ENCODE measurements at places on chromosomes 11 and 22. TPM values are rescaled to one million over a fixed set of nuclear protein-coding genes. Genes with fewer than 3 reads are reported as not detected.

The KRTAP5-9 gene
- total RNA-seq, result not detected

- no peak for DNase-seq
Observed at GRCh38 chr11:99513368-99513767, 492.6 kb downstream of the CNTN5 start.

GRCh38 chr11:116596346-116597260 lies 176.2 kb downstream of the BUD13 start:
- DNase-seq, result no peak

- no peak for DNase-seq
Observed at GRCh38 chr22:40189997-40190396, 12.3 kb downstream of the TNRC6B start.

DNA sequence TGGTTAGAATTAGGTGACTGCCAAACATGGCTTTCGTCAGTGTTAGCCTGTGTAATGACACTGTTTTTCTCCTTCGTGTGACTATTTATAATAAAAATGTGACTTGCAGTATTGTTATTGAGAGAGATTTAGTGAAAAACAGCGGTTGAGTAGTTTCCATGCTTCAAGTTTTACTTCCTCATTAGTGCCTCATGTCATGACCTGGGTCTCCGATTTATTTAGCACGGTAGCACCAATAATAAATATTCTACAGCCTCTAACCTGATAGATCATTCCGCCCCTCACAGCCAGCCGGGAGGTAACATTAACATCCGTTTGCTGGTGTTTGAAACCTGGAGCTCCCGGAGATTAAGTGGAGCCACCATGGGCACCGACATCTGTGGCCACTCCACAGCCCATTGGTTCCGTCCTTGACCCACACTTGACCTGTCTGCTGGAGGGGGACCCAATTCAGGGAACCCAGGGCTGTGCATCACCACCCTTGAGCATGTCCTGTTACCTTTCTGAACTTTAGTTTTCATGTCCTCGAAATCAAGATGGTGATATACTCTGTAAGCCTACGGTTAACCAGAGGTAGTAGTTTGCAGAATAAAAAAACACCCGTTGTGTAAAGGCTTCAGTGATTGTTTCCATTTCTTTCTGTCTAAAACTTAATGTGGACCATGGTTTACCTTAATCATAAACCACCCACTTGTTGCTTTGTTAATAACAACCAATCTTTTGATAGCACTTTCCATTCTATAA lies 104.1 kb downstream of the ATXN10 start:
- no peak for DNase-seq

- peak; percentile 95 for DNase-seq
Observed at GRCh38 chr11:7020183-7020917, at the start of the genes NLRP14 and ZNF214. Gene NLRP14, plus strand, starts transcription at chr11:7020479. Its CDS starts 18,108 bp downstream, at chr11:7038587. Gene ZNF214, minus strand, starts transcription at chr11:7020346. Its CDS starts 17,511 bp downstream, at chr11:7002835.

Data from left cardiac atrium (tissue), 4 donors.